ENCODE measurements at places on chromosomes 5 and 9.

DNA sequence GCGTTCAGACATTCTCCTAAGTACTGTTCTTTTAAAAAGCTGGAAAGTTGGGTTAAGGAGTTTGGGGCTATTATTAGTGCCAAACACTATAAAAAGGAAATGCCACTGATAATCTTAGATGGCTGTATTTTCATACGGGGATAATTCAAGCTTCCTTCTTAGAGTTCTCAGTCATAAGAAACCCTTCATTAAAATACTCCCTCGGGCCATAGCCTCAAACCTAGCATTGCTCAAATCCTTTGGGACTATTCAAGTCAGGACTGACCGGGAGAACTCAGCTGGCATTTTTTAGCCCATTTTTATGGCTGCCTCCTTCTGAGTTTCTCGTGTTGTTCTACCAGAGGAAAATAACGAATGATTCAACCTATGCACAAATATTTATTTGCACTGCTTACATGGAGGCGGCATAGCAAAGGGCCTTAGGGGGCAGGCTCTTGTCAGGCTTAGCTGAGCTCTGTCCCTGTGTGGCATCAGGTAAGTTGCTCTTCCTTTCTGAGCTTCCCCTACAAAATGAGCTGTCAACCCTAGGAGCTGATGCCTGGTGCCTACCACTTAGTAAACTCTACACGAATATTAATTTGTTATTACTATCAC, 33.5 kb upstream of the ADAM19 start:
- DNase-seq, result no peak

GRCh38 chr5:150261231-150261630, 28.3 kb downstream of the CAMK2A start:
- DNase-seq, result no peak

DNA sequence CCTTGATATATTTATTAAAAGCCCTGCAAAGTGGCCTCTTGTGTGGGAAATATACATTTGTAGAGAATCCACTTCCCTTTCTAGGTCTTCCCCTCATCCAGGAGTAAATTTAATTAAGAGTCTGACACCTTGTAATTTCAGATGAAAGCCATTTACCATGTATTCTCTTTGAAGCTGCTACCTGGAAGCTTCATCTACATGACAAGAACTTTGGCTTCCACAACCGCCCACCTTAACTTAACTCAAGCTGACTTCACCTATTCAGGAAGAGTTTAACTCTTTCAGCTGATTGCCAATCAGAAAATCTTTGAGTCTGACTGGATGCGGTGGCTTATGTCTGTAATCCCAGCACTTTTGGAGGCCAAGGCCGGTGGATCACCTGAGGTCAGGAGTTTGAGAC, 899.9 kb downstream of the TAF11L14 start:
- no peak for DNase-seq

DNA sequence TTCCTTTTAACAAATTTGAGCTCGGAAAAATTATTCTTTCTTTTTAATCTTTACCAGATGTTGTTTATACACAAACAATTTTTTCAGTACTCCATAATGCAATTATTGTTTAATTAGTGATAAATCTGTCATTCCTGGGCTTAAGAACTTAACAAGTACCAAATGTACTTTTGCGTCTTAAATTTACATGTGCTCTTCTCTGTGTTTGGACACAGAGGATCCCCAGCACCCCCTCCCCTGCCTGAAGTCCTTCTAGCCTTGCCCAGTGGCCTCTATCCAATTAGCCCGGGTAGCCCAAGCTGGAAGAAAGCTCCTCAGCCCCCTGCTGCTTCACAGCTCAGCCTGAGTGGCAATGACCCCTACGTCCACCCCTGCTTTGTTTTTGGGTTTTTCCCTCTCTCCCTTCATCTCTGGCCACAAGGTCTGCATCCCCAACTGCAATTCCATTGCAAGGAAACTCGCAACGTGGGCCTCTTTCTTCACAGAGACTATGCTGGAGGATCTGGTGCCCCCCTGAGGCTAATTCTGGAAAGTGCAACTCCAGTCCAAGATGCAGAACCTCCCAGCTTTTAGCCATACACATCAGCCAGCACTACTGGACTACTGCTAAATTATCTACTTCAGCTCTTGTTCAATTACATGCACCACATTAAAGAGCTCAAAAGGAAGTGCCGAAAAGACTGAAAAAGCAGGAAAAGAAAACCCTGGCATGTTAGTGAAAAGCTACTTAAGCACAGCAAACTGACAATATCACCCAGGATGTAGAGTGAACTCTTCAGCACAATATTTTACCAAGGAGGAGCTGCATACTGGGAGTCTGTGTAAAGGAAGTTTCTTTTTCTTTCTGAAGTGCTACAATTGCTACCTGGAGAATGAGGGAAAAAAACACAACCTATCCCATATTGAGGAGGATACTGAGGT, 186.2 kb downstream of the FANCC start:
- no peak for DNase-seq

- DNase-seq, result no peak
Measured at GRCh38 chr5:34524123-34524522, 132.0 kb upstream of the RAI14 start.

DNA sequence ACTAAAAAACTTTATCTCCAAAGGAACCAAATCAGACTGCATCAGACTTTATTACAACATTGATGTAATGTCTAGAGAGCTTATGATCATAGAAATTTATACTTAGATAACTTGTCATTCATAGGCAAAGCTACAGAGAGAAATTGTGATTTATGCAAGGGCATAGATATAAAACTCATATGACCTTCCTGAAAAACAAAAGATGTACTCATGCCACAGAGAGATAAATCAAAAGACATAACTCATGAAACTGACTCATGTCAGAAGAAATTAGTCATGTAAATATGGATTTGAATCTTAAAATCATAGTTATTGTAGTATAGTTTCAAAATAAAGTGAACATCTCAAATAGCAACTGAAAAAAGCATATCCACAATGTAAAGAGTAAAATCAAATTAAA, 186.2 kb downstream of the GABBR2 start:
- no peak for DNase-seq

DNA sequence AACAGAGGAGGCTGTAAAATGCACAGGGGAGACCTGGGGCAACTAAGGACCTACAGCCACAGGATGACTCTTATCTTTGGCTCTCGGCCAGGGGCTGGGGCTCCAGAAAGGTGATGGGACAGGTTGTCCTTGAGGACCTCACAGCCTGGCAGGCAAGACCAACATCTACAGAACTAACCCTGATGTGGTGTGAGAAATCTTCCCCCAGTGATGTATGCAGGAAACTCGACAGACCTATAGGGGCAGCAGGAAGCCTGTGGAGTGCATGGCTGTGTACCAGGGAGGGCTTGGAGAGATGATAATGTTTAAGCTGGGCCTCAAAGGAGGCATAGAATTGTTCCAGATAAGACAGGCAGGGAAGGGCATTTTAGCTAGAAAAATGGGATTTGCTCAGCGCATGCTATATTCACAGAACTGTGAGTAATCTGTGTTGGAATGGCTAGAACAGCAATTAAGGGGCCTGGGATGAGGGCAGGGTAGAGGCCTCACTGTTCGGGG, 68.5 kb upstream of the SLC25A51 start:
- no peak for DNase-seq

DNA sequence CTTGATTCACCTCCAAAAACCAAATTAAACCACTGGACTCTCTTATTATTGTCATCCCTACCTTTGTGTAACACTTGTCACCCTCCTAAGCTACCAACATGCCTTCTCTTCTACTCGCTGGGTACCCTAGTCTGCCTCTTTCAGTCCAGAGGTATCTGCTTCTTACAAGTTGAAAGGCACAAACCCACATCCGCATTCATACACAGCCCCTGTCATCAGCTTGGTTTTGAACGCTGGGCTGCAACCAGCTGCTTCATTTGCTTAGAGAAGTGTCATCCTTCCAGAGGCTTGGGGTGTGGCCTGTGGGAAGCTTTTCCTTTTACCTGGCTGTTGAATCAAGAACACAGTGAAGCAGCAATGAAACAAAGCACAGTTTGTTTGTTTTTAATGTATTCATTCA, 138.8 kb upstream of the WWC1 start:
- no peak for DNase-seq

DNA sequence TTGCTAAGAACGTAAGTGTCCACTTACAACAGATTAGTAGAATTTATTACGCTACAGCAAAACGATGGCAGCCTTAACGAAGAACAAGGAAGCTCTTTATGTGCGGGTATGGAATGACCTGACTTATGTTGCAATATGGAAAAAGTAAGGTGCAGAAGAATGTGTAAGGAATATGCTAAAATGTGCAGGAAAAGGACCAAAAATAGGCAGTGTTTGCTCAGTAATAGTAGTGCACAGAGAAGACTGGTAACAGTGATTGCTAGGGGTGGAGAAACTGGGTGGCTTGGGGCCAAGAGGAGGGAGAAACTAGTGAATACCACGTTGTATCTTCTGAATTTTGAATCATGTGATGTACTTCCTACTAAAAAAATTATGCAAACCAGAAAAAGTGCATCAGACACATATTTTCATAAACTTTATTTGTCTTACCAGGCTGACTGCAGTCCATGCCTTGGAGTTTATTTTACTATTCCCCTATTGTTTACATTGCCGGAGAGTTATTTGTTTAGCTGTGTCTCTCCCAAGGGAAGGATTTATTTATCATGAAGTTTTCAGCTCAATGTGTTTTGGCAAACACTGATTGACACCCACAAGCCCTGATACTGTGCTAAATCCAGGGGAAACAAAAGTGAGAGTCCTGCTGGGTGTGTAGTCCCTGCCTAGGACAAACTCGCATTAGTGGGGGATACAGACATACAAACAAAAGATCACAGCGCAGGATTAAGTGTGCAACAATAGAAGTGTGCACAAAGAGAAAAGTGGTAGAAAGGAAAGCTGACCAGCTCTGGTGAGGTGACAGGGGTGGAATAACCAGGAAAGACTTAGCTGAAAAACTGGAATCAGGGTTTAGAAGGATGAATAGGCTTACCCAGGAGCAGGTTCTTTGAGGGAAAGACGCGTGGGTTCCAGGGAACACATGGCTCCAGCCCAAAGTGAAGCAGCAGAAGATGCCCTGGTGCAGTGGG, 34.0 kb upstream of the ZNF484 start:
- peak; percentile 12 for DNase-seq

GRCh38 chr5:61051267-61051666, 106.3 kb downstream of the NDUFAF2 start:
- DNase-seq, result no peak

DNA sequence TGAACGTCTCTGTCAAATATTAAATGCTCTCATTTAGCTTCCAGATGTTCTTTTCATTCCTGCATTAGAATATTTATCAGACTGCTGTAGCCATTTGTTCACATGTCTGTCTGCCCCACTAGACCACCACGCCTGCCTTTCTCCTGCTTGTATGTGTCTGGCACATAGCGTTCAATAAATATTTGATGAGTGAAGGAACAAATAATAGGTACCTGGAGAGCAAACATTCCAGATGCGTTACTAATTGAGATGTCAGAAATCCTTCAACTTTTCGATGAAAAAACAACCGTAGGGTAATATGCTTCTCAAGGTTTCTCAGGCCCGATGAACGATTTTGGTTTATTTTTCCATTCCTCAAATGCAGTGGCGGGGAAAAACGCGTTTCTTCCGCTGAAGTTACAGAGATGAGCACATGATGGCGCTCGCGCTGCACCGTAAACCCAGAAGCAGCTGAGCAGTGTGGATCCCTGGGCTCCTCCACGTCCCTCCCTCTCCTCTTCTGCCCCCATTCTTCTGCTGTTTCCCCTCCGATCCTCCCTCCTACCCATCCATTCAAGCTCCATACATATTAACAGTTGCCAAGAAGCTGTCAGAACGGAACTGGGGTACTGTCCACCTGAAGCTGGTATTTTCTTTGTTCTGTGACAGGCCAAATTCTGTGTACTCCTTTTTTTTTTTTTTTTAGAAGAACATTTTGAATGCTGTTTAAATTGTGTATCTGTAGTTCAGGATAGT, 245.4 kb downstream of the MPDZ start:
- DNase-seq, result peak; percentile 37

- no peak for DNase-seq
Measured at GRCh38 chr5:54835647-54836046, 149.7 kb downstream of the ESM1 start.

- DNase-seq, result no peak
Measured at GRCh38 chr5:176365351-176366231, at the start of gene ARL10. ARL10 (plus strand) TSS chr5:176365487; CDS start chr5:176365564, 77 bp downstream.

DNA sequence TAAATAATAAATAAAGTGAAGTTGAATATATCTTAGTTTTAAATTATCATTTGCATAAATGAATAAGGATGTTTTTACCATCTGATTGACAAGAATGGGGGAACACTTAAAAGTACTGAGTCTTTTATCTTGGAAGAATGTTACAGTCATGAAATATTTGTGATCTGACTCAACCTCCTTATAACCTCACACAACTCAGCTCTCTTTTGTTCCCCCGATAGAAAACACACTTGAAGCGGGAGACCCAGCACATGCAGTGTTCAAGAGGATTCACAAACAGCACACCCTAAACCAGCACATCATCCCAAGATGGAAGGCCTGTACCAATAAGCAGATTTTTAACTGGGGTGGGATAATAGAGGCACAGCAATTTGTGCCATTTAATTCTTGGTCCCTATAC, 15.5 kb downstream of the BAAT start:
- DNase-seq, result no peak

GRCh38 chr9:134564431-134565170, 77.0 kb upstream of the COL5A1 start:
- no peak for DNase-seq

- DNase-seq, result no peak
Measured at GRCh38 chr5:14580398-14581034, 1.1 kb upstream of the OTULINL start.

GRCh38 chr9:136185596-136186366, 19.1 kb downstream of the LHX3 start:
- no peak for DNase-seq

DNA sequence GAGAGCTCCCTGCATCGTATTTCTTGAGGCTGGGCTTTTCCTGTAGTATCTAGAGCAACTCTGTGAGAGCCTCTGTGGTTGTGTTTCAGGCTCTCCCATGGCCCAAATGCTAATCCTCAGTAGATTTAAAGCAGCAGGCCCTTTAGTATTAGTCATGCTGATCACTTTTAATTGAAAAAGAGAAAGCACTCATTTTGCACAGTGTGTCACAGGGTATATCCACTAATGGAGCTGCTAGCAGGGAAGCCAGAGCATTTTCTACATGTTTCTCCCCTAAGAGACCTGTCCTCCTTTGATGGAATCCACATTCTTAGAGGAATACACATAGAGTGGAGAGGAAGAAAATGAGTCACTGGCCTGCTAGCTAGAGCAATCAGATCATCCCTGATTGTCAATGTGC, 348.5 kb downstream of the TMEM232 start:
- DNase-seq, result no peak

DNA sequence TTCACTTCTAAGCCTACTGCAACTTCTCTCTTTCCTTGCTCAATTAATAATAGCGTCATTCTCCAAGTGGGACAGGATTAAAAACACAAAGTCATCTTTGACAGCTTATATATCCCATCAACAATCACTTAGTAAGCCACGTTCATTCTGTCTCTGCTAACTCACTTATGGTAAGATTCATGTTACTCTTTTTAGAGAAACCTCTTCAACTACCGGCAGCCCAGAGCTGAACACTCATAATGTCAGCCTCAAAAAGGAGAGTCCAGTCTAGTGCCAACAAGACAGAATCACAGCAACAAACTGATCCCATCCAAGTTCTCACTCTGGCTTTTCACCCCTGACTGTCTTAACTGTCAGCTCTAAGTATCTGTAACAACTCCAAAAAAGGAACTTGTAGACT, 196.0 kb downstream of the RAB3C start:
- DNase-seq, result no peak

All from brain pericyte (primary cell).